ENCODE measurements at places on chromosomes 2 and 18. TPM values are rescaled to one million over a fixed set of nuclear protein-coding genes. Genes with fewer than 3 reads are reported as not detected.

GRCh38 chr2:64405581-64406406 lies 48.2 kb upstream of the LGALSL start:
- DNase-seq: no peak

GRCh38 chr2:146701183-146701582 lies 1143.6 kb upstream of the ACVR2A start:
- no peak for DNase-seq

GRCh38 chr2:25295621-25296020 lies 46.1 kb downstream of the DNMT3A start:
- DNase-seq: no peak

IL36G gene
- not detected for total RNA-seq

DAPL1 gene
- not detected for total RNA-seq

CNGA3 gene
- 0.17 TPM for total RNA-seq

KIAA2012 gene
- total RNA-seq: not detected
